ENCODE measurements at places on chromosomes 7 and 10. TPM values are rescaled to one million over a fixed set of nuclear protein-coding genes. Genes with fewer than 3 reads are reported as not detected.

GRCh38 chr7:134565643-134566136 is 16.8 kb downstream of the AKR1B15 start:
- DNase-seq: no peak

PNLIPRP3 gene
- not detected for polyA plus RNA-seq

PLEKHA1 gene
- 103 TPM for polyA plus RNA-seq

- DNase-seq: no peak
Observed at GRCh38 chr7:142299237-142299781, 41.5 kb upstream of the PRSS58 start.

All from right renal pelvis (tissue), 4 donors.